Hematopoietic multipotent progenitor cell treated with erythropoietin and hydrocortisone succinate and interleukin-3 and kit ligand, for 8 days (in vitro differentiated cells): ENCODE measurements at places on chromosomes 13 and 19.
A peak's percentile ranks its signal among the peaks of the same experiment; 100 is the strongest.

GRCh38 chr13:90238413-90238812 is 1109.1 kb upstream of the MIR17HG start:
- DNase-seq, result peak; percentile 12

- DNase-seq, result peak; percentile 7
Measured at GRCh38 chr19:51272183-51272810, 21.4 kb downstream of the SIGLECL1 start.

DNA sequence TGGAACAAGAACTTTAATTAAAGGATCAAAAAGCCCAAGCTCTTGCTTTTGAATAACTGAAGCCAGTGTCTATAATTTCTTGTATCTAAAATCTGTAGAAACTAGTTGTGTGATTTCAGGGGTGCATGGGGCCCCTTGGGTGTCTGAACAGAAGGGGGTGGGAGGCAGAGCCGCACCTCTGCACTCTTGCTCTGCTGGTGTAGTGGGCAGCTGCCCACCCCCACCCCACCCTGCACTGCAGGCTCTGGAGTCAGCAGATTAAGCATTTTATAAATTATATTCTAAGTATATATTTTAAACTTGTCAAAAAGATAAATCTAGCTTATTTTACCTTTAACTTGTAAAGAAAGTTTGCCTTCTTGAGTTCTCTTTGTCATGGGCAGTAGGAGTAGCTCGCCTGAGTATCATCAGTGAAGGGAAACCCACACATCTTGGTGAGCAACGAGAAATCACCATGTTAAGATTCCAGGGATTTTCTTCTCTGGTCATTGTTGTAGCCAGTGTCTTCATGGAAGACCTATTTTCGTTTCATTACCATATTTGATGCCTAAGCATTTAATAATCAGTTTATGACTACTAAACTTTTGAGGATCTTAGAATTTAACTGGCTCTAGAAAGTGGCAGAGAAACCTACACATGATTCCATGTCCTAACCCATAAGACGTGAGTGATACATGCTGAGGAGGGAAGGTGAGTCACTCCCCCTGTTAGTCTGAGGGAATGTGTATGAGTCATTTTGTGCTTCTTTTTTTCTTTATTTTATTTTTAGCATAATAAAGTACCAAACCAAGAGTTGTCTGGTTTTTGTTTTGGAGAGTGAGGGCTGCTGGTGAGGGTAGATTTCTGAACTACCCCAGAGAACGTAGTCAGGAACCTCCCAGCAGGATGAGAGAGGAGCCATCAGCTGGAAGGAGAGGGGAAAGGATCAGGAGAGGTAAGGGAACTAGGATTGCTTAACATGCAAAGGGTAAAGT is 7.7 kb downstream of the UBE2L5 start:
- DNase-seq, result no peak

DNA sequence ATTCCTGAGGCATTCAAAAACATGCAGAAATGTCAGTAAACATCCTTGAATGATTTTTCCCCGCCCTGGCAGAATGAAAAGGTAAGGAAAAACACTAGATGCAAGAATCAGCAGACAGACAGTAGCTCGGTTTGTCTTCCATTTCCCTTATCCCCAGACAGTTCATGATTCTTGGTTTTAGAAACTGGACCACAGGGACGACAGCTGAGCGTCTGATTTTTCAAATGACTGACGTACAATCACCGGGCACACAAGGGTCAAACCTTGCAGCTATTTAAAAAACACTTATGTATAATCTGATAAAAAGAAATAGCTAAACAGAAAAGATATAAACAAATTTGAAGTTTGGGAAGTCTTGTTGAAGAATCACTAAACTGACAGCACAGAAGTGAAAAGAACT is 47.1 kb downstream of the DCLK1 start:
- no peak for DNase-seq

DNA sequence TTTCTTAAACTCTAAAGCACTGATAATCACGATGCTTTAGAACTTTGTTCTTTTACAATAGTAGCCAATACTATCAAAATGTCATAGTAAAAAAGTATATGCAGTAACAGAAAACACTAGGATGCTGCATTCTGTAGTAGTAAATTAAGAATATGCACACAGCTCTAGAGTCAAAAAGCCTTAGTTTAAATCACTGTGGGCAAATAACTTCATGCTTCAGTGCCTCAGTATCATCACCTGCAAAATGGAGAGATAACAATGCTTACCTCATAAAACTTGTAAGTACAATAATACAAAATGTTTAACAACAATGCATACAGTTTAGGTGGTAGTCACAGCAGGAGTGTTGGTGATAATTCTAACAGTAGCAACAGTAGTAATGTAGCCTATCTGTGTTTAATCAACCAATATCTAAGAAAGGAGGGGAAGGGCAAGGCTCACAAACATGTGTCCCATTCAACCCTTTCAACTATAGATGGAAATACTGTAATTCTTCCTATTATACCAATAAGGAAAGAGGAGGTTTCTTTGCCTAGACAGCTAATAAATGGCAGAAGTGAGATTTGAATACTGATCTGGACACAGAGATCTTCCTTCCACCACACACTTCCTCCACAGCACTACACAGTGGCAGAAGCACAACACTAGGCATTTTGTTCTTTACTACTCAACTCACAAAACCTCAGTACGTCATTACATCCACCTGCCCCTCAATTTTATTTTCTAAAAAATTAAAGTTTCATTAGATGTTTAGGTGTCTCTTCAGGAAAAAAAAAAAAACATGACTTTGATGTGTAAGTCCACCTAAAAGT is 4.6 kb downstream of the RBM26 start:
- DNase-seq, result no peak

DNA sequence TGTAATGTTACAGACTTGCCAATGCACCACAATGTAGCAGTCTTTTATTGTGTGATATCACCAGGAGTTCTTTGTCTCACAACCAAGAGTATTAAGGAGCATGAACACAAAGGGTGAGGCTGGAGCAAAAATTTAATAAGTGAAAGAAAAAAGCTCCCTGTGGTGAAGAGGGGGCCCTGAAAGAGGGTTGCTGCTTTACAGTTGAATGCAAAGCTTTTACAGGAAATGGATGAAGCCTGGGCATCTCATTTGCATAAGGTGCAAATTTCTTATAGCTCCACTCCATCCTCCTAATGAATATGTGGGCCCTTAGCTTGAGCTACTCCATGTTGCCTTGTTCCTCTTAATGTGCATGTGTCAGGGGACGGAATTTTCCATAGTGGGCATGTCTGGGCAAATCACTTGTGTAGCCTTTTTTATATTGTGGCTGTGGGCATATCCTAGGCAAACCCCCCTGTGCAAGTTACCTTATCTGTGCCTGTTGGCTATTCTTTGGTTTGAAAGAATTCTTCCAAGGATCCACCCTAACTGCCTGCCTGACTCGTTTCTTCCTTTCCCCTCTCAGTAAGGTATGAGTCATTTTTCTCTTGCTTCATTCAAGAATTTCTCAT is 45.3 kb upstream of the TRPC4 start:
- peak; percentile 25 for DNase-seq

DNA sequence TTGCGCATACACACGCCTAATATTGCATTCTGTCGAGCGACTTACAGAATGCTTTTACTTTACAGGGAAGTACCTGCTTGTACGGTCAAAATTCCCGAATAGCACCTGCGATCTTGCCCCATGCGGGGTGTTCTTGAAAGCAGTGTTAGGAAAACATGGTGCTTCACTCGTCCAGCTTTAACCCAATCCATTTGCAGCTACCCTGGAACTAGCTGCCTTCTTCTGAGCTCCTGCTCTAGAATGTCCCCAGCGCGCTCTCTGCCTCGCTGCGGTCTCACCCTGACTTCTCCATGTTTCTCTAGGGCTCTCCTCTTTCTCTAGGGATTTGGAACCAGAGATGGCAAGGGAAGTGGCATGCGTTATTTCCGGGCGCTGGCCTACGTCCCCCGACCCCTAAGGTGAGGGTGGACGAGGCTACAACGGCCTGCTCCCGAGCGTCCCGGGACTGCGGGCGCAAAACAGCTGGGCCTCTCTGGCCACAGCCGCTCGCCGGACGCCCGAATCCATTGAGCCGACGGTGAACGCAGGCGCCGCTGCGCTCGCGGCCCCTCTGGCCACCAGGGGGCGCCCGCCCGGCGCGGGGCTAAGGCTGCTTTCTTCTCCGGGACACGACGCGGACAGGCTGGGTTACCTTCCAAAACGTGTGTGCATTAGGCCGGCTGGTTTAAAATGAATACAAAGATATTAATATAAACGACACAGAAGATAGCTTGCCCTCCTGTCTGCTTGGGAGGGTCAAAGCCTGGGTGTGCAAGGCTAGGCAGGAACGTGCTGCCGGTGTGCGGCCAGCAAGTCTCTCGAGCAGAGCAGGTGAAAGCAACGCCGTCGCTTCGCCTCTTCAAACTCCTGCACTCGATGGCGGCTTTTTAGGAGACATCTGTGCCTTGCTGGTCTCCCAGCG is 1.8 kb upstream of the SPRY2 start:
- peak; percentile 76 for DNase-seq

GRCh38 chr19:33464733-33465115 is 56.9 kb downstream of the PEPD start:
- no peak for DNase-seq

- DNase-seq, result no peak
Measured at GRCh38 chr13:55000844-55001243, 1972.2 kb downstream of the OLFM4 start.

GRCh38 chr13:83499286-83499685 is 383.0 kb downstream of the SLITRK1 start:
- DNase-seq, result no peak

DNA sequence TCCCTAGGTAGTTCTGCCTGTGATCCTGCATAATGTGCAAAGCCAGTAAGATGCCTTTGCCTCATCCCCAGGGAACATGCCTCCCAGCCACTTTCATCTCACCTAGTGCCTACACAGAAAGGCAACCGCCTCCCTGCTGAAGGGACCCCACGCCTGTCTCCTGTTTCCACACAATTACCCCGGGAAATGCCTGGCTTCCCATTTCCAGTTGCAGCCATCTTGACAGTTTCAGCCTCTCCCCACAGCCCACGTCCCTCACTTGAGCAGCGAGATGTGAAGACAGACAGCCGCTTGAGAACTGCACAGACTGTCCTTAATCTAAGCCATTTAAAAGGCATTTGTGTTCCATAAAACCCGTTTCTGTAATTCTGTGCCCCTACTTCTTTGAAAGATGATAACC is 4.7 kb upstream of the UQCRFS1 start:
- DNase-seq, result no peak

DNA sequence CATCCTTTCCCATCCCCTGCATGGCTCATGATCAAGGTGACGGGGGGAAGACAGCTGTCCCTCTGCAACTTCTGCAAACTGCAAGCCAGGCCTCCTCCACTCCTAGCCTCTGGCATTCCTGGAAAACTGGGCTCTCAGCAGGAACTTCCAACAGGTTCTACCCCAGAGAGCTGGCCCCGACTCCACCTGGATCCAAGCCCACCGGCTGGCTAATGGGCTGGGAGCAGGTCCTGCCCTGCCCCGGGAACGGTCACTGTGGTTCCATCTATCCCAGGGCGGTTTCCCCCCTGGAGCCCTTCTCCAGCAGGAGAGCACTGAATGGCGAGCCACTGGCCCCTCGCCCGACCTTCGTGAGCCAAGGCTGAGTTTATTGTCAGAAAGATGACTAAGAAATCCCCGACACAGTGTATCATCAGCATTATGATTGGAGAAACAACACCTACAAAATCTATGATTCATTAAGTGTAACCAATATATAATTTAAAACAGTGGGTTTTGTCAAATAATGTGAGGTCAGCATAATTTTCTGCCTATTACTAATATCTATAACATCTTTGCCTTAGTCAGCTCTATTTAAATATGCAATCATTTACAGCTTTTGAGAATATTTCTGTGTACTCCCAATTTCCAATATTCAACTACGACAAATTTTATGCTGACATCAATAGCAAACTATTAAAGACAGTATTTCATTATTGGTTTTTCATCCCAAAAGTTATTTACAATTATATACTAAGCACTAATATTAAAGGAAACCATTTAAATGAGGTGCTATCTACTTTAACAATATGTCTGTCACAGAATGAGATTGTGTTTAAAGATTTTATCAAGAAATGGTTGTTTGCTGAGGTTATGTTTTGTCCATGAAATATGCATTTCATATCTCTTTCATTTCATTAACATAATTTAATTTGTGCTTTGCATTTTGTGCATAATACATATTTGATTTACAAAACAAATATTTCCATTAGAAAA is 133.0 kb downstream of the URI1 start:
- no peak for DNase-seq

- no peak for DNase-seq
Measured at GRCh38 chr19:23876261-23876660, 38.4 kb upstream of the ZNF726 start.

DNA sequence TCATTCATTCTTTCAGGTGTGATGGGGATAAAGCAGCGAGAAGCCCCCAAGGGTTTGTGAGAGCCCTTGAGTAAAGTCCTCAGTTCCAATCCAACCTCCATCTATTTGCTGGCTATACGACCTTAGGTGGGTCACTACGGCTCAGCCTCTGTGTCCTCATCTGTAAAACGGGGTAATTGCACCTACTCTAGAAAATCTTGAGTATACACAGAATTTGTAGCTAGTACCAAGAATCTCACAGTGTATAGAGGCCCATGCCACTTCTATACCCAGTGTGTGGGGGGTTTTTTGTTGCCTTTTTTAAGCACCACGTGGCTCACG is 406 bp upstream of the DNMT1 start:
- DNase-seq, result no peak

DNA sequence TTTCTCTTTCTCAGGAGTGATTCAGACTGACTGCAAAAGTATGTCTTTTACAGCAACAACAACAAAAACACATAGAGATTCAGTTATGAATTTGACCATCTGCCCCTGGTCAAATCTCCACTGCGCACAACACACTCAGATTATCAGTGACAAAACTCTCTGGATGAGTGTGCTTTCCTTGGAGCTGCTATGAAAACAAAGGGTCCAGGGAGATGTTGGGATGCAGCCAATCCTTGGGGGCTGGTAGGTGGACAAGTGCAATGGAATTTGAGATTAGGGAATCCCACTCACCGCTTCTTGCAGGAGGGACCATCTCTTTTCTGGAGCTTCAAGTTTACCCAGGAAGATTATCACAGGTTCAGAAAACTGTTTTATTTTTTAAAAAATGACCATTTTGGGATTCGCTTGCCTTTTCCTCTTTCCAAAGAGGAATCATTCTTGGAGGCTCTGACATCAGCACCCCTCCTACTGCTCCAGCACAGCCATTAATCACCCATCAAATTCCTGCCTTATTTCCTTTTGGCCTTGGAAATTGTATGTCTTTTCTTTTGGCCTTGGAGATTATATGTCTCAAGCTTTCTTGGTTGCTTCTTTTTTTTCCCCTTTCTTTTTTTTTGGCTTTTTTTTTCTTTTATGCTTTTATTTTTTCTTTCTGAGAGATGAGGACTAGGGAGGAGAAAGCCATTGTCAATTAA is 311.8 kb downstream of the TSHZ3 start:
- DNase-seq, result no peak

DNA sequence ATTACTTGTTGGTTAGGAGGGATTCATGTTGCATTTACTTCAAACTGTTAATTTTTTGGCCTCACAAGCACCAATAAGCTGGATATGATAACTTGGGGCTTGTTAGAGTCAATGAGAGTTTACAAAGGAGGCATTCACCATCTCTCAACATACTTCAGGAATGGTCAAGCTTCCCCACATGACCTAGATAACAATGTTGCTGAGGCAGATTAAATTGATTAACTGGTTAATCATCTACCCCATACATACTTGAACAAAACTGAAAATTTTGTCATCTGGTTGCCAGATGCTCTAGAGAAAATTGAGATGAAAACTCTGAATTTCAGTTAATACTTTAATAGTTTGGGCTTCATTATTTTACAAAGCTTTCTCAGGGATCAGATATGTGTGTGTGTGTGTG is 43.0 kb upstream of the UBL3 start:
- no peak for DNase-seq

GRCh38 chr19:18762125-18763023 is 28.7 kb downstream of the COMP start:
- peak; percentile 35 for DNase-seq
